Stimulated activated CD8-positive, alpha-beta memory T cell treated with anti-CD3 and anti-CD28 coated beads, Interleukin-7, amount 100 ng/mL, for 1 hour (primary cell): ENCODE measurements at places on chromosomes 11 and 22.

GRCh38 chr11:64367931-64368672 lies 9.1 kb downstream of the RPS6KA4 start:
- DNase-seq, result no peak

DNA sequence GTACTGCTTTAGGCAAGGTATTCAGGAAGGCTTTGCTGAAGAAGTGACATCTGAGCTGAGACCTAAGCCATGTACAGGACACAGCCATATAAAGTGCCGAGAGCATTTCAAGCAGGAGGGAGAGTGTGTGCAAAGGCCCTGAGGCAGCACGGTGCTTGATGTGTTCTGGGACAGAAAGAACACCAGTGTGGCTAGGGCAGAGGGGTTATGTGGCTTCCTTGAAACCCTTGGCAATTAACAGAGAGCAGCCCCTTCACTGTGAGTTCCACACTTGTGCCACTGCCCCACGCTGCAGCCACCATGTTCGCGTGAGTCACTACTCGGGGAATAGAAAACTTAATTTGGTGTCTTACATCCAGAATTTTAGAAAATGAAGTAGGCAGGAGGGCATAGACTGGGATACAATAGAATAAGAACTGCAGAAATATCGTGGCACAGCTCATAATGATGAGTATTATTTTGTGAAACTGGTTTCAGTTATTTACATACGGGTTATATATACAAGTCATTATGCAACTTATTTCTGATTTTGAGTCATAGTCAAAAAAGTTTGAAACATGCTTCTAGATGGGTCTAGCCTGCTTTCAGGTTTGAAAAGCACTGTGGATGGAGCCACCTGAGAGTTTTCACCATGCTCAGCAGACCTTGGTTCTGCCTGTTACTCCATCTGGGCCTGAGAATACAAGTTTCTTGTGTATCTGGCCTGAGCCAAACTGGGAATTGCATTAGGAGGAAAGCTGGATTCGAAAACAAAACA lies 11.8 kb downstream of the IL10RA start:
- no peak for DNase-seq

DNA sequence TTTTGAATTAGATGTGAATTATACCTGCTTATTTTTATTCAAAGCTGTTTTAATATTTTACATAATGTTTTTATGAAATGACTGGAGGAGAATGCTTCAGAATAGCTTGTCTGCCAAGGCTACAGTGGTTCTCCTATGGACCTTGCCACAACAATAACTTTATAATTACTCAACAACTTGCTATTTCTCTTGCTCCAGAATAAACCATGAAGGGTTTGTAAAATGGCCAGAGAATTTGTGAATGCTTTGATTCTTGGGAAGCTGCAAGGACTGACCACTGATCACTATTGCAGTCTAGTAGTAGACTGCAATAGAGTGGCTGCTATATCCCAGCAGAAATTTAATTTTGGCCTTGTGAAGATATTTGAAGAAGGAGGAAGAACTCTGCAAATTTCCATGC lies 199.7 kb downstream of the FAT3 start:
- DNase-seq, result no peak

- DNase-seq, result no peak
Observed at GRCh38 chr11:79296141-79296540, 144.7 kb downstream of the TENM4 start.
